ENCODE measurements at places on chromosomes 11 and 22.

DNA sequence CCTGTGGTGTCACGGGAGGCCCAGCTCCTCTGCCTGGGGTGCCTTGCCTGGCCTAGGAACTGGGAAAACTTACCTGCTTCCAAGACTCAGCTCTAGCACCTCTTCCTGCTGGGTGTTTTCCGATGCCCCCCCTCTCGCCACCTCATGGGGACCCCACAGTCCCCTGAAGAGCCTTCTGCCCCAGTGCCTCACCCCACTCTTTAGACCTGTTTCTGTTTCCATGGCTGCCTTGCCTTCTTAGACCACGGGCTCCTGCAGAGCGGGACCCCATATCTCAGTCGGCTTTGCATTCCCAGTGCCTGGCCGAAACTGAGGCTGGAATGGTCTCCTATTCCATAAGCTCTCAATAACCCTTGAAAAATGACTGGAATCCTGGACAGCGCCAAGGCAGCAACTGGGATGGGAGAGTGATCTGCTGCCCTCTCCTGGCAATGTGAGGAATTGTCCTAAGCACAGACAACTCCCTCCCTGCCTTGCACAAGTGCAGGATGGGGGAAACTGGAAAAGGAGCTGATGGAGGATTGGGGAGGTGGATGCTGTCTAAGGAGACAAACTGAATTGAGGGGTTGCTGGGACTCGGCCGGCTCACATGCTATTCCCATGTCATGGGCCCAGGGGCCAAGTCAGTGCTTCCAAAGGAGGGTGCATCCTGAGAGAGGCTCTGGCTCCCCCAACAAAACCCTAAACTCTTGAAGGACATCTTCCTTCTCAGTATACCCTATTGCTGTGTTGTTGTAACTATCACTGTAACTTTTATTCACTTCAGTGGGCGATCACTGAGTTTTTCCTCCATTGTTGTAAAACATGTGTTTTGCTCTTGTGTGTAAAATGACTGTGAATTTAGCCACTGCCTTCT lies 26.6 kb upstream of the IL17RA start:
- peak; percentile 25 for DNase-seq

- DNase-seq, result no peak
Measured at GRCh38 chr11:19499026-19499669, 213.5 kb upstream of the NAV2 start.

- no peak for DNase-seq
Measured at GRCh38 chr22:35518811-35519210, 21.8 kb upstream of the RASD2 start.

GRCh38 chr11:78341841-78342240 lies 75.8 kb downstream of the GAB2 start:
- no peak for DNase-seq

DNA sequence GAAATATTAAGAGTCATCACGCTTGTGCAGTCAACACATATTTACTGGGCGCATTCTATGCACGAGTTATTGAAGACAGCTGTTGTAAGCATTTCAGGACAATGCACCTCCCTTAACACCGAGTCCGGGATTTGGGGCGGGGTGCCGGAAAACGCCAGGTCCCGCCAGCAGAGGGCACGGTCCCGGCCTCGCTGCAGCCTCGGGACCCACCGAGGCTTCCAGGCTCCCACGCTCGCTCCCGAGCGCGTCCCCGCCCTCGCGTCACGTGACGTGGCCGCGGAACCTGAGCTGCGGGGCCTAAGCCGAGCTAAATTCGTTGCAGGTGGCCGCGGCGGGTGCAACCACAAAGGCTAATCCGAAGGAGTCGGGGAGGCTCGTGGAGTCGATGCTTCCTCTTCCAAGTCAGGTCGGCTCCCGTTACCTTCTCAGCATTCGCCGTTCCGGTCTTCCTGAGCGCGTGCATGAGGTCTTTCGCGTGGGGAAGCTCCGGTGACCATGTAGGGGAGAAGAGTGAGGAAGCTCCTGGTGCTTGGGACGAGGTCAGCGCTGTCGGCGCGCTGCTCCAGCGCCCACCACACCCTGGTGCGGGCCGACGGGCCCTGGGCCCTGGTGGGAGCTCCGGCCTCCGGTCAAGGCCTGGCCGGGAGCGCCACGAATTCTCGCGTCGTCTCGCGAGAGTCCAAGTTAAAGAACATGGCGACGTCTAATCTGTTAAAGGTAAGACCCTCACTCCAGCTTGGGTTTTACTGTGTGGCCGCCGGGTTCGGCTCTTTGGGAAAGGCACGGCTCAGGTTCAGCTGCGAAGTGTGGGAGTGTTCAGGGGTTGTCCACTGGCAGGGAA lies at the start of gene CUL5:
CUL5 (plus strand) TSS at position 243 of the 841 bp plus-strand sequence; CDS start at position 694, 451 bp downstream.
- DNase-seq, result peak; percentile 78

DNA sequence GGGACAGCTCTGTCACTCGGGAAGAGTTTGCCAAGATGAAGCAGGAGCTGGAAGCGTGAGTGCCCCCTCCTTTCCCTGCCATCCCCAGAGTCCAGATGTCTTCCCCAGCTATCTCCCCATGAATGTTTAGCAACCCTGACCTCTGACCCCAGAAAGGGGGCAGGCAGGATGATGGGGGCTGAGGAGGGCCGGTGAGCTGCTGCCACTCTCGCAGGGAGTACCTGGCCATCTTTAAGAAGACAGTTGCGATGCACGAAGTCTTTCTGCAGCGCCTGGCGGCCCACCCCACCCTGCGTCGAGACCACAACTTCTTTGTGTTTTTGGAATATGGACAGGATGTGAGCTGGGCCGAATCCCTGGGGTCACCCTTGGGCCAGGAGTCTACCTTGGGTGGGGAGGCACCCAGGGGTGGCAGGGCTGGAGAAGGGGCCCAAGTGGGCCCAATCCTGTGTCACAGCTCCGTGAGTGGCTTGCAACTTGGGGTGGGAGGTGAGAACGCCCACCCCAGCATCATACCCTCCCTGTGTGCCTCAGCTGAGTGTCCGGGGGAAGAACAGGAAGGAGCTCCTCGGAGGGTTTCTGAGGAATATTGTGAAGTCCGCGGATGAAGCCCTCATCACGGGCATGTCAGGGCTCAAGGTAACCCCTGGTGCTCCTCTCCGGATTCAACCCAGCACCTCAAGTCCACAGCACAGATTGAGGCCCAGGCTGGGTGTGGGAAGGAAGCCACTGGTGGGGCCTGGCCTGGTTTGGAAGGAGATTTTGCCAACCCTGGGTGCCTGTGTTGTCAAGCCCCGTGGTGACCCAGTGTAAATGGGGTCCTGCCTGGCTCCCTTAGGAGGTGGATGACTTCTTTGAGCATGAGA lies 7.5 kb downstream of the CFL1 start:
- DNase-seq, result no peak

DNA sequence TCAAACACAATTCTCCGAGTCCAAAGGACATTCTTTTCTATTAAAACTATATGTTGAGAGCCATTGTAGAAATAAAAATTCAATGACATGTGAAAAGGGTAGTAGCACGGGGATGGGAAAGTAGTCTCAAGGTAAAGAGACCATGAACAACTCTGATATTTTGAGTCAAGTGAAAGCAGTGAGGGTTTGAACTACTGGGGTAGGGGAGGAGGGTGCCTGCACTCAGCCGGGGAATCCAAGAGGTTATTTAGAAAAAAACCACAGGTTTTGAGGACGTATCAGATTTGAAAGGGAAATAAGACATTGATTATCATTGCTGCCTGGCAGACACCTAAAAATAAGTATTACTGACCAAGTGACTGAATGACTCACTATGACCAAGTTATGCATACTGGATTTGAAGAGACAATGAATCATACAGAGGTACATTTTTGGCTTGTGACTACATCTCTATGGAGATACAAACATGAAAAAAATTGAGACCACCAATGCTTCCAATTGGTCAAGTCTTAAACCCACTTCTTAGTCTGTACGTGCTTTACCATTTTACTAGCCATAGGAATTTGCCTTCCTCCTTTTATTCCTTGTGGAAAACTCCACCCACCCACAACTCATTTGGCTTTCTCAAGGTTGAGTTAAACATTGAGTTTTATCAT lies 2.2 kb upstream of the OR52H1 start:
- DNase-seq, result no peak

DNA sequence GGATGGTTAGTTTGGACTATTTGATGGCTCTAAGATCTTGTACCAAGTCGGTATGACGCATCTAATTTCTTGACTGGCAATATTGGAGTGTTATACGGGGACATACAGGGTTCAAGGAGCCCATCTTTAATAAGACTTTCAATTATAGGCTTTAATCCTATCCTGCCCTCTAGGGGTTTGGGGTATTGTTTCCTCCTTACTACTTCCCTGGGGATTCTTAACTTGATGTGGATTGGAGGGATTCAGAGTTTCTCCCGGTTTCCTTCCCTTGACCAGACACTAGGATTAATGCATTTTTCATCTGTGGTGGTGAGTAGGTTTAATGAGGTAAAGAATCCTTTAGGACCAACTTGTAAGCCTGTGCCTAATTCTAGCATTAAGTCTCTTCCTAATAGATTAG lies 18.8 kb downstream of the CYP2D6 start:
- no peak for DNase-seq
